Adipocyte (in vitro differentiated cells): ENCODE measurements at places on chromosomes 2 and 18.

GRCh38 chr2:190410166-190410565, 2.0 kb downstream of the MFSD6 start:
- no peak for DNase-seq

DNA sequence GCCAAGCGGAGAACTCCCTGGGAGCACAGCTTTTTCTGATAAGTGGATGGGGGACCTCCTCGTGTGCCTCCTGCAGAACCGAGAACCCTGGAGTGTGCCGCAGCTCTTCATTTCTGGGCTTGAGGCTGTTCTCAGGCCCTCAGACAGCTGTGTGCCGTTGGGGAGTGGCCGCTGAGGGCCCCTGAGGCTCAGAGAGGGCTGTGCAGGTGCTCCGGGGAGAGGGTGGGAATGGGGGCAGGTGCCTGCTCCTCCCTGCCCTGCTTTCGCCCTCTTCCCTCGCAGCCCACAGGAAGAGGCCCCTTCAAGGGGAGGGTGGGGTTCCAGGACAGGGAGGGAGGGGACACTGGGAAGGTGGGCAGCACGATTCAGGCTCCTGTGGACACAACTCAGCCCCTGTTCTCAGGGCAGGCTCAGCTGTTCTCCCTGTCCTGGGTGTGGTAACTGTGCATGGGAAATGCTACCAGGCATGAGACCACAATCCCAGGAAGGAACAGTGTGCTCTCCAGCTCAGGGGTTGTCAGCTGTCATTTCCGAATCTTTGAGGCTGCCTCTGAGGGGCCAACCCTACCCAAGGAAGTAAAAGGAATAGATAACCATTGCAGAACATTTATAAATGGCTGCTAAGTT, 11.3 kb downstream of the LCT start:
- no peak for DNase-seq

DNA sequence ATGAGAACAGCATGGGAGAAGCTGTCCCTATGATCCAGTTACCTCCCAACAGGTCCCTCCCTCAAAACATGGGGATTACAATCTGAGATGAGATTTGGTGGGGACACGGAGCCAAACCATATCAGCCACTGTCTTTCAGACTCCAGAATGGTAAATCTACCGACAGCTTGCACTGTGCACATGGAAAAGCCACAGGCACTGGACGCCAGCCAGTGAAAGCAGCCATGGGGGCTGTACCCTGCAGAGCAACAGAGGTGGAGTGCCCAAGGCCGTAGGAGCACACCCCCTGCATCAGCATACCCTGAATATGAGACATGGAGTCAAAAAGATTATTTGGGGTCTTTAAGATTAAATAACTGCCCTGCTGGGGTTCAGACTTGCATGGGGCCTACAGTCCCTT, 218.4 kb downstream of the PDE1A start:
- DNase-seq, result no peak

DNA sequence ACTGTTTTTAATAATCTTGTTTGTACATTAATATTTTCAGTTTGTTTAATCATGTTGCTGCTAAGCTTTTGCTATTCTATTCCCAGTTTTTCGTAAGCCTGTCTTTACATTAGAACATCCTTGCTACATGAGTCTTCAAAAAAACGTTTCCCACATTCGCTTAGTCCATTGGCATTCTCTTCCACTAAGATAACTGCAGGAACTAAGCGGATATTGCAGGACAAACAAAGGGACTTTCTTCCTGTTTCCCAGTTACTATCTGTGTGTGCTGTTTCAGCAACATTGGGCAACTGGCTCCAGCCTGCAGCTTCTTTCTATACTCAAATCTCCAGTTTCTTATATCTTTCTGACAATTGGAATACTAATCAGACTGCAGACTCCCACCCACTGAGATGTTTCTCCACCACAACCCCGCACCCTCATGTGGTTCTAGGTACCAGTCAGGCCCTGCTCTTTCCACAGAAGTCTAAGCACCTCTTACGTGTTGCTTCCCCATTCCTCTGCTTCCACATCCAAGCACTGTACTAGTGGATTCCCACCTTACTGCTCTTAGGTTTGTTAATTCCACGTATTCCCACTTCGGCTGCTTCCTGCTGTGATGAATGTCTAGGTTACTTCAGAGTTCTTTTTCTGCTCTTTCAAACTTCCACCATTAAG, 420.3 kb downstream of the LRRTM4 start:
- DNase-seq, result no peak

DNA sequence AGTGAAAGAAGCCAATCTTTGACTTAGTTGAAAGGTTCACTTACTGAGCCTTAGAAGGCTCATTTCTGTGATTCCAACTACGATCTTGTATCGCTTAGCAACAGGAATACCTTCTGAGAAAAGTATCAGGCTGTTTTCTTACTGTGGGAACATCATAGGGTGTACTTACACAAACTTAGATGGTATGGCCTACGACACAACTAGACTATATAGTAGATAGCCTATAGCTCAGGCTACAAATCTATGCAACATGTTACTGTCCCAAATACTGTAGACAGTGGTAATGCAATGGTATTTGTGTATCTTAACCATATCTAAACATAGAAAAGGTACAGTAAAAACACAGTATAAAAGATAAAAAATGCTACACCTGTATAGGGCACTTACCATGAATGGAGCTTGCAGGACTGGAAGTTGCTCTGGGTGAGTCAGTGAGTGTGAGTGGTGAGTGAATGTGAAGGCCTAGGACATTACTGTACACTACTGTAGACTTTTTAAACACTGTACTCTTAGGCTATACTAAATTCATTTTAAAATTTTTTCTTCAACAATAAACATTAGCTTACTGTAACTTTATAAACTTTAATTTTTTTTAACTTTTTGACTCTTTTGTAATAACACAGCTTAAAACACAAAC, 148.8 kb upstream of the STON1 start:
- no peak for DNase-seq

DNA sequence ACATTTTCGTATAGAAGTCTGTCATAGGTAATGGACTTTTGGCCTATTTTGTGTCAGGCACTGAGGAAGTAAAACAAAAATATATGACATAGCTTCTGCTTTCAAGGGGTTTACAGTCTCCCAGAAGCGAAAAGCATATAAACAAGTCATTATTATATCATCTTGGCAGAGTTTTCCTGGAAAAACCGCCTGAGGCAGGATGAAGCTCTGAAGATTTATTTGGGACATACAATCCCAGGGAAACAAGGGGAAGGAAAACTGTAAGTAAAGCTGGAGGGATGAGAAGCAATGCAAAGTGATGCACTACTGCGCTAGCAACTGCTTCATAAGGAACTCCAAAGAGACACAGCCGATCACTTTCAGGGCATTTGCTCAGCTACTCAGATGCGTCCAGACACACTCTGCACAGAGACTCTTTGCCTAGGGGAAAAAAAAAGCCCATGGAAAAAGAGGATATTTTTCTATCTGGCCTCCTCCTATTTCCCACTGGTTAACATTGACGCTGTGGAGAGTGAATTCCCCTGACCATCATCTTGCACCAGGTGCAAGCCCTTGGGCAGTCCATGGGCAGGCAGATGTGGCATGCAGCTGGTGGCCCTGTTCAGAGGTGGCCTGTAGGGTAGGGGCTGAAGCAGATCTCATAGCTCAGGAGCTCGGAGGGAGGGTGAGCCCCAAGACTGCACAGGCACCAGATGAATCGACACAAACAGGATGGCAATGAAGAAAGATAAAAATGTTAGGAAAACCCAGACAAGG, 158.1 kb downstream of the METTL4 start:
- DNase-seq, result no peak

DNA sequence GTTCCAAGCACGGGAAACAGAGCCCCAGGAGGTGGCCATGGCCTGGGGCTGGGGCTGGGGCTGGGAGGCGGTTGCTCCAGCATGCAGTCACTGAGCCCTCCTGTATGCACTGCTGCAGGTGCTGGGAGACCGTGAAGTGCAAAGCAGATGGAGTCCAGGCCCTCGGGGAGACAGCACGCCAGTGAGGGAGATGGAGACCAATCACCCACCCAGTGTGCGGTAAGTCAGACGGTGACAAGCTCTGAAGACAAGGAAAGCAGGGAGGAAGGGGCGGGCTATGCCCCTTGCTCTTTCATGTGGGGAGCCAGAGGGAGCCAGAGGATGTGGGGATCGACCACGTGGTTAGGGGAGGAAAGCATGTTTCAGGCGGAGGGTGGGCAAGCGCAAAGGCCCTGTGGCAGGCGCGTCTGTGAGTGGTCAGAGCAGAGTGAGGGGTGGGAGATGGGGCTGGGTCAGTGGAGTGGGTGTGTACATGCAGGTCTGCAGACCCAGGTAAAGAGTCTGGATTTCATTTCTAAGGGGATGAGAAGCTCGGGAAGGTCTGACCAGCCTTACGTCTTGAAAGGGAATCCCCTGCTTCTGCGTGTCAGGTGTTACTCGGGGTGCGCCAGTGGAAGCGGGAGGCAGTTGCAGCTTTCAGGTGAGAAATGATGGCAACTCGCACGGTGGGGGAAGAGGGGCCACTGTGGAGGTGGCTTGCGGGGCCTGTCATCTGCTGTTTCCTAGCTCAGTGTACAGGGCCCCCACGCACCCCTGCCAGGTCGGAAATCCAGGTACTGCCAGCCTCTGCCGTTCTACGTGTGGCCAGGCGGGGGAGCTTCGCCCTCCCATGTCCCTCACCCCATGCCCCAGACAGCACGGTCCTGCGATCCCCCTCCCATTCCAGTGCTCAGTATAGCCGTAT, 19.4 kb downstream of the RRM2 start:
- peak; percentile 36 for DNase-seq

DNA sequence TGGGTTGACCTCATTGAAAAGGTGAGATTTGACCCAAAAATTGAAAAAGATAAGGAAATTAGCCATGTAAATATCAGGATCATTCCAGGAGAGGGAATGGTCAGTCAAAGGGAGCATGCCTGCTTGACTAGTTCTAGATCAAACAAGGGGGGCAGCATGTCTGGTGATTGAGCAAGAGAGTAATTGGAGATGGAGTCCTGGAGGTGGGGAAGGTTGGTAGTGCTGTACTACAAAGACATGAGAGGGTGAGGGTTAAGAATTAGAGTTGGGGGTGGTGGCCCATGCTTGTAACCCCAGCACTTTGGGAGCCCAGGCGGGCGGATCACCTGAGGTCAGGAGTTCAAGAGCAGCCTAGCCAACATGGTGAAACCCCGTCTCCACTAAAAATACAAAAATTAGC, 2.0 kb downstream of the MRPL30 start:
- no peak for DNase-seq

DNA sequence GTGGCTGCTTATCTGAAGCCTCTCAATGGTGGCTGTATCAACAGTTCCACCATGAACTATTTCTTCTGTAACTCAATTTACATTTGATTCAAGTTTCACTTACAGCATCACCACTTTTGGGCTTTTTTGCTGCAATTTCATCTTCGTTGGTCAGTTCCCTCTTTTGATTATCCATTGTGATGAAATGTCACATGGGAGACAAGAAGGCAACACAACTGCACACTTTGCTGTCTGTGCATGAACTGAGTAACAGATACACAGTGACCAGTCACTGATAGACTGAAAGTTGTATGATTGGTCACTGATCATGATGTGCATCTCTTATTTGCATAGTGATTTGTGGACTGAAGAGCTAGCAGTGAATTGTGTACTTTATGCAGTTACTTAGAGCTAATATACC, 130.7 kb upstream of the RNF152 start:
- no peak for DNase-seq

- no peak for DNase-seq
Measured at GRCh38 chr18:36737316-36737715, 91.5 kb downstream of the TPGS2 start.

DNA sequence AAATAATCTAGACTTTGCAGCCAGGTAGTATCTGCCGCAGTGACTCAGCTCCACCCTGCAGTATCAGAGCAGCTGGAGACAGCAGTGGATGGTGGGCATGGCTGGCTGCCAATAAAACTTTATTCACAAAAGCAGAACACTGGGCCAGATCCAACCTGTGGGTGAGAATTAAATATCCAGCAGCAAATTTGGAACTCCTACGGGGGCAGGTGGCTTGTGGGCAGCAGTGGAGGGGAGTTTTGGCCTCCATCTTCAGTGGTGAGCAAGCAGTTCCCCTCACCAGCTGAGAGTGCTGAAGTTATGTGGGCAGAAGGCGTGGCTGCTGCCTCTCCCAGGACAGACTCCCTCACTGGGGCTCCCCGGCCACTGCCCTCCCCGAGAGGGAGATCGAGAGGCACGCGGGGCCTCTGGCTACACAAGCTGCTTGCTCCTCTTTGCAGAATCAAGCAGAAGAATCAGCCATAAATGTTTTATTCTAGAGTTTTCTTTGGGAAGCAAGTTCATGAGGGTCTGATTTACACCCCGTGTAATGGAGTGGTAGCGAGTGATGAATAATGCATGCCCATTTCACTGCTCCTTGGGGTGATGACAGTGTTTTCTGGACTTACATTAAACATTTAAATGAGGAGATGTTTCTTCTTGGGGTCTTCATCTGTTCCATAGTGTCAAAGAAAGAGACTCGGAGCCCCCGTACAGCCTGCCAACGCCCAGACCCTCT, 204.3 kb downstream of the SEPTIN10 start:
- no peak for DNase-seq

DNA sequence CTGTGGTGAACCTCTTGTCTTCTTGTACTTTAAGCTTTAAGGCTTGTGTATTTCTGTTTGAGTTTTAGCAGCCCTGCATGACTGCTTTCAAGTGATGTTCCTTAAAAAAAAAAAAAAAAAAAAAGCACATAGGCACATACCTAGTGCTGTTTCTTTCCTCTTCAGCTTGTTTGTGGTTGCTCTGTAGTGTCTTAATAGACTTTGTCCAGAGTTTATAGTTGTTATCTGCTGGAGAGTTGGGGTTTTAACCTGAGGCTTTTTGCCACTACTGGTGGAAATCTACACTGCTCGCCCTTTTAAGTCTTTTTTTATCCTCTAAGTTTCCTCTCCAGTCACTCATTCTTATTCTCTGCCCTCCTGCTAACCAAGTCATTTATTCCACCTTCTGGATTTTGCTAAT, 34.5 kb downstream of the AGFG1 start:
- no peak for DNase-seq

DNA sequence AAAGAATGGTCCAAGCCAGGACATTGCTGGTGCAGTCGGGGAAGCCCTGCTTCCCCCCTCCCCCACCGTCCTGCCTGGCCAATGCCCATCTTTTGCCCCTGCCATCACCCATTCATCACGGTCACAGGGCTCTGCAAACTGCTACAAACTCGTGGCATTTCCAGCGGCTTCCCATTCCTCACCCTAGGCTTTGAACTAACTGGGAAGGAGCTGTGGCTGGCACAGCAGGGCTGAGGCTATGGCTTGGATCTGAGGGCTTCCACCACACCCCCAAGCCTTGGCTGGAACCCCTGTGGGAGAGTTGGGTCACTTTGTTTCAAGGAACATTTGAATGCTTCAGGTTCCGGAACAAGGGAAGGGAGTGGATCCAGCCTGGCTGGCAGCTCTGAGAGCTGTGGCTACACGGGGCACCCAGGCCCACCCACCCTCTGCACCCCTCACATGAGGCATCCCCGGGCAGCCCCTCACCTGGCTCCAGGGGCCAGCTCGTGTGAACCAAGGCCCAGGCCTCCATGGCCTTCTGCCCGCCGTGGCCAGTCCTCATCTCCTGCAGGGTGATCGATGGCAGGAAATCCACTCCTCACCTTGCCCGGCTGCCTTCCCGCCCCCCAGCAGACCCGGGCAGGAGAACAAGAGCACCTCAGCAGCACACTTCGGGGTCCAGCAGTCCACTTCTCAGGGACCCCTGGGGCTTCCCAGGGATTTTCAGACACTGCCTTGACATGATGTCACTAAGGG, 58.8 kb upstream of the OTOS start:
- no peak for DNase-seq
